ENCODE measurements at places on chromosomes 3 and 15. TPM values are rescaled to one million over a fixed set of nuclear protein-coding genes. Genes with fewer than 3 reads are reported as not detected.

- no peak overlapping the region for H3K4me3 ChIP-seq
- H3K4me1 ChIP-seq = no peaks in the 10 kb centered on the region
- DNase-seq = no peak
- H3K27me3 ChIP-seq = no peaks in the 10 kb centered on the region
These were observed 277.4 kb downstream of the ROBO1 start for GRCh38 chr3:79490165-79491028.

Gene MKRN2OS
- total RNA-seq = not detected

Gene TUBGCP5
- 24.2 TPM for total RNA-seq

DNA sequence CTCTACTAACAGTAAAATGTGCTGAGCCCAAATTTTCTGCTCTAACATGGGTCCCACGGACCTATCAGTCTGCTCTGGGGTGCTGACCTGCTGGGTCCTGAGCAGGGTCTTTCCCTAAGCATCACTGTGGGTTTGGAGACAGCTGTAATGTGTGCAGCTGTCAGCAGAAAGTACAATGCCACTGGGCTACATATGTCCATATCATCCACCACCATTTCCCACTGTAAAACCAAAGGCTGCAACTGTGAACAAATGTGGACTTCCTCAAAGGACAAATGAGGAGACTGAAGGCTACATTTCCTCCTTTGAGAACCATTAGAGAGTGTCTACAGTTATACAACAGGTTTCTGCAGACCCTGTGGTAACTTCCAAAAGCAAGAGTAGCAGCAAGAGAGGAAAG is 33.8 kb upstream of the IP6K2 start:
- peaks cover 49% of the 10 kb centered on the region for H3K36me3 ChIP-seq
- DNase-seq = no peak
- no peaks in the 10 kb centered on the region for H3K4me1 ChIP-seq
- H3K27me3 ChIP-seq = no peaks in the 10 kb centered on the region

Gene C3orf85
- not detected for total RNA-seq

GRCh38 chr3:36881735-36882134 is 63.1 kb downstream of the TRANK1 start:
- H3K4me1 ChIP-seq = peaks cover 8% of the 10 kb centered on the region
- no peaks in the 10 kb centered on the region for H3K27me3 ChIP-seq
- H3K27ac ChIP-seq = no peak overlapping the region
- H3K4me3 ChIP-seq = no peak overlapping the region
- no peak for DNase-seq

DNA sequence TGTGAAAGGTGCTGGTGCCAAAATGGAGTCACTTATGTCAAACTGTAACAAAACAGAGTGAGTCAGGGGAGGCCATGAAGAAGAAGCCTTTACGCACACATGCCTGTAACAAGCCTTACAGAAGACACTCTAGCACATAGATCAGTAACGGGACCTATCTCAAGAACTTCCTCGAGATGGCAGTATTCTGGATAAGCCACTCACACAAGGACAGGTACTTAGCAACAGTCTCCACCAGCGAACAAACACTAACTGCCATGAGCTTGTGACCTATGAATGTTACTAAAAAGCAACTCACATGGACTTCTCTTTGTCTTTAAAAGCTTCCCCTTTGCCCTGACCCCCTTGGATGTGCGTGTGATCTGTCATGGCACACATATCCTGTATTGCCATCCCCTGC is 235.1 kb downstream of the CD47 start:
- H3K4me3 ChIP-seq = no peak overlapping the region
- no peaks in the 10 kb centered on the region for H3K4me1 ChIP-seq
- no peaks in the 10 kb centered on the region for H3K36me3 ChIP-seq
- no peak for DNase-seq
- no peaks in the 10 kb centered on the region for H3K27me3 ChIP-seq

GRCh38 chr15:80404761-80405553 is 775 bp downstream of the ARNT2 start:
- no peak overlapping the region for H3K27ac ChIP-seq
- H3K36me3 ChIP-seq = no peaks in the 10 kb centered on the region
- DNase-seq = no peak
- no peak overlapping the region for H3K4me3 ChIP-seq

GRCh38 chr3:50516440-50516871 is 13.0 kb upstream of the CACNA2D2 start:
- no peak for DNase-seq
- H3K4me1 ChIP-seq = peaks cover 12% of the 10 kb centered on the region
- H3K27me3 ChIP-seq = no peaks in the 10 kb centered on the region
- no peak overlapping the region for H3K27ac ChIP-seq
- no peak overlapping the region for H3K4me3 ChIP-seq

Gene ADGRG7
- not detected for total RNA-seq

Gene PRKCD
- total RNA-seq = 18.1 TPM

Gene ADCY5
- total RNA-seq = not detected

DNA sequence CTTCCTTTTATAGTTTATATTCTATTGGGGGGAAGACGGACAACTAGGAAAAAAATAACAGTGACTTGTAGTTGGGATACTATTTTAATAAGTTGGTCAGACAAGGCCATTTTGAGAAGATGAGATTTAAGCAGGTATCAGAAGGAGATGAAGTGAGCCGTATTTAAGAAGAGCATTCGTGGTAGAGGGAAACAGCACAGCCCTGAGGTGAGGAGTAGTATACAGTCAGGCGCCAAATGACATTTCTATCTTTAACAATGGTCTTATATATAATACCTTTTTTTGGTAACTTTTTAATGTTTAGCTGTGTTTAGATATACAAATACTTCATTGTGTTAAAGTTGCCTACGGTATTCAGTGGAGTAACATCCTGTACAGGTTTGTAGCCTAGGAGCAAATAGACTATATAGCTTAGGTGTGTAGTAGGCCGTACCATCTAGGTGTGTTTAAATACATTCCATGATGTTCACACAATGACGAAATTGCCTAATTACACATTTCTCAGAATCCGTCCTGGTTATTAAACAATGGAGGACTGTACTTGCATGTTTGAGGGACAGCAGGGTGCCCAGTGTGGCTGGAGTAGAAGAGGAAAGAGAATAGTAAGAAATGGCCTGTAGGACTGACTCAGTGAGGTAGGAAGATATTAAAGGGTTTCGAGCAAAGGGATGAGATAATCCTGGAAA is 1.6 kb downstream of the NKTR start:
- peaks cover 22% of the 10 kb centered on the region for H3K4me1 ChIP-seq
- no peak overlapping the region for H3K27ac ChIP-seq
- H3K4me3 ChIP-seq = peak overlapping the region; percentile 95
- H3K27me3 ChIP-seq = no peaks in the 10 kb centered on the region
- H3K36me3 ChIP-seq = peaks cover 24% of the 10 kb centered on the region

Gene PATL2
- total RNA-seq = 17.4 TPM

Gene XYLB
- 0.59 TPM for total RNA-seq

Gene PIERCE2
- total RNA-seq = not detected

Gene PLCH1
- 0.20 TPM for total RNA-seq

Gene KCNH8
- total RNA-seq = not detected

DNA sequence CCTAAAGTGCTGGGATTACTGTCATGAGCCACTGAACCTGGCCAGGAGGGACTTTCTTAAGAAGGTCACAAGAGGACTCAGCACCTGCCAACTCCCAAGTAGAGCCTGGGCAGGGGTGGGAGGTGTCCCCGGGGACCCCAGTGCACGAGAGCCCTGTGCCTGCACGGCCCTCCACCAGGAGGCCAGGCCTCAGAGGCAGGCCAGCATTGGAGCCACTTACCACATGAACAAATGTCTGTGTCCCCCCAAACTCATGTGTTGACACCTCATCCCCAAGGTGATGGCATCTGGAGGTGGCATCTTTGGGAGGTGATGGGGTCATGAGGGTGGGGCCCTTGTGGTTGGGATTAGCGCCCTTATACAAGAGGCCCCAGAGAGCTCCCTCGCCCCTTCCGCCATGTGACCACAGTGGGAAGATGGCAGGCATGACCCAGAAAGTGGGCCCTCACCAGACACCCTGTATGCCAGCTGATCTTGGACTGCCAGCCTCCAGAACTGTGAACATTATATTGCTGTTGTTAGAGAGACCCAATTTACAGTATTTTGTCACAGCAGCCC is 3.2 kb upstream of the RPUSD3 start:
- peaks cover 25% of the 10 kb centered on the region for H3K4me1 ChIP-seq
- no peaks in the 10 kb centered on the region for H3K27me3 ChIP-seq
- DNase-seq = no peak
- no peak overlapping the region for H3K4me3 ChIP-seq
- peaks cover under 1% of the 10 kb centered on the region for H3K36me3 ChIP-seq
